Activated CD4-positive, alpha-beta T cell treated with anti-CD3 and anti-CD28 coated beads for 1 hour (primary cell): ENCODE measurements at places on chromosomes 2 and 18.

GRCh38 chr18:23357996-23358594, 95.0 kb upstream of the RIOK3 start:
- no peak for DNase-seq

- no peak for DNase-seq
Observed at GRCh38 chr2:200209030-200209429, 97.5 kb upstream of the SPATS2L start.

GRCh38 chr2:194883711-194884110, 773.3 kb upstream of the SLC39A10 start:
- no peak for DNase-seq

DNA sequence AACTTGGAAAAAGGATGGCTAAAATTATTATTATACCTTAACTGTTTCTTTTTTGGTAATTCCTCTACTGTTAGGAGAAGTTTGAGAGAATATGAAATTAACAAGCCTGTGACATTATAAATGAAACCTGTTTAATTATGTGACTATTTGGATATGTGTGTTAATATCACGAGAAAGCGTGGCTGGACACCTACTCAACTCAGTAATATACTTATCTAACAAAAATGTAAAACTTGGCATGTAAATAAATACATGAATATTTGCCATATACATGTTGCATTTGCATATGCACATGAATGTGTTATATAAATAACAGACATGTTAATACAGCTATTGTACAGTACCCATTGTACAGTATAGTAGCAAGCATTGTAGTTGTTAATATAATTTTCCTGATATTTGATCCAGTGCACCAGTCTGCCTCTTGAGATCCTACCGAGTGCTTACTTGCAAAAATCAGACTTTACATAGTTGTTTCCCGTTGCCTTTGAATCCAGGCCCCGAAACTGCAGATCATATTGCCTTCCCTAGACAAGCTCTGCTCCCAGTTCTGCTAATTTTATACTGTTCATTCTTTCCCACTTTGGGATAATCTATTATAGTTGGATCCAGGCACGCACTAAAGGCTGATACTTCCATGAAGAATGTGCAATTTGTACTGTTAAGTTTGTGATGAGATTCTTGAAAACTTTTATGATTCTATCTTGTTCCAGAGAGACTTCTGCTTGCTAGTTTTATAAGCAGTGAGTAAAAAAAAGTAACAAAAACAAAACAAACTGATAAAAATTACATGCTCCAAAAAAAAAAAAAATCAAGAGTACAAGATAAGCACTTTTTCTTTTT, 395.6 kb downstream of the ARHGAP15 start:
- DNase-seq, result no peak

GRCh38 chr18:43422518-43422917, 145.2 kb upstream of the SYT4 start:
- DNase-seq, result no peak

GRCh38 chr2:8435608-8436007, 246.2 kb upstream of the ID2 start:
- DNase-seq, result no peak

DNA sequence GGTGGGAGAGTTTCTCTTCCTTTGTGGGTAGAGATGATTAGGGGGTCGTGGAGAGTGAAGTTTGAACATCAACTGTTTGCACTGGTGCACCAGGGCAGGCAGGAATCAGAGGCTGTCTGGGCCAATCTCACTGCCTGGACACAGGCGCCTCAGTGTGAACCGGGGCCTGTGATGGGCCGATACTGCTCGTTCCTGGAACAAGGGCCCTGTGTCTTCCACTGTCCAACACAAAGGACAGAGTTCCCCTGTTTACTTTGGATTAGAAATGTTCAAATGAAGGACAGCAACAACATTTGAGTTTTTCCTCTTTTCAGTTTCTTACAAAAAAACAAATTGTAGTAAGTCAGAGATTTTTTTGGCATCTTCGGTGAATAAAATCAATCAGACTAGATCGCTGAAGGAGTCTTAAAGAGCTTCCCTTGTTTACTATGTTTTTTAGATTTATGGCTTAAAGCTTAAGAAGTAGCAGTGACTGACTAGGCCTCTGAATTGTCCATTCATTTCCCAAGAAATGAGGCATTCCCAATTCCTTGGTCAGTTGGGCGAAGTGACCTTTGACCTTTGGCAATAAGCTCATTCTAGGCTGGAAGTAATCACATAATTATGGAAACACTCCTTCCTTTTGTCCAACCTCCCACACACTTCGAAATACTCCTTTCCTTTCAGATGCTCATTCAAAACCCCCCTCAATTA, 11.6 kb upstream of the TGFA start:
- DNase-seq, result no peak

GRCh38 chr2:65781756-65782155, 349.4 kb upstream of the SPRED2 start:
- DNase-seq, result no peak

DNA sequence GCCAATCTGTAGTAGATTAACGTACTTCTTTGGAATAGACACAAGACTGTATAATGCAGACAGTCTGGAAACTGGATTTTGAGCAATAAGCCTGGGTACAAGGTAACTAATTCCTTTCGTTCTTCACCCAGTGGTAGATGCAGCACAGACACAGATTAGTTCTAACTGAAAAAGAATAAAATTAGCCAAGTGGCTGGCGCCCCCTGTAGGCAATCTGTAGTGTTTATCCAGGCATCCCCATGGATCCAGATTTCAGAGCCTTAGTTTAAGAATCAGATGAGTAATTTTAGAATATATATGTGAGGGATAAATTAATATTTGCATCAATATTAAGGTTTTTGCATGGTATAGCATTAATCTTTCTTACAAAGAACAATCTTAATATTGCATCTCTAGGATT, 563.9 kb downstream of the DCC start:
- DNase-seq, result no peak

GRCh38 chr2:25905126-25905525, 26.8 kb upstream of the ASXL2 start:
- no peak for DNase-seq
